ENCODE measurements at places on chromosomes 7 and 10.

DNA sequence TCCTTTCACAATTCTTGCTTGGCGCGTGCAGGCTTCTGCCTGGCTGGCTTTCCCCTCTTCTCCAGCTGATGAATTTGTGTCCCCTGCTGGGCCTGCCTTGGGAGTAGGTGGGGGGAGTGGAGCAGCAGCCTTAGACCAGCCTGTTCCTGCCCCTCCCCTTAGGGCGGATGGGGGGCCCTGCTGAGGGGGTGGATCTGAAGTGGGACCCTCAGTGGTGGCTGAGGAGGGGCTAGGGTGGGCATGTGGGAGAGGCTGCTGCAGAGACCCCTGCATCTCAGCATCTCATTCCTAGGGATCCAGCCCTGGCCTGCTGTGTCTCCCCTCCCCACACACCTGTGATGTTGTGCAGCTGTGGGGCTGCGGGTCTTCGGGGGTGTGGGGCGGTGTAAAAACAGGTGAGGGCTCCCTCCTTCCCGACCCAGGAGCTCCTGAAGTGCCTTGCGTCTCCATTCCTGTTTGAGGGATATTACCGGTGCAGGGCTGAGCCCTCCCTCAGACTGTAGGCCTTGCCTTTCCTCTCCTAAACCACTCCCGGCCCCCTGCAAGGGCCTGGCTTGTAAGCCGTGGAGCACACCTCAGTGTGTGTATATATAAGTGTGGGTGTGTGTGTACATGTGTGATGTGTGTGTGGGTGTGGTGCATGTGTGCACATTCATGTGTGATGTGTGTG lies 24.7 kb downstream of the ADCYAP1R1 start:
- H3K27me3 ChIP-seq, result peaks cover 37% of the 10 kb centered on the region
- no peak for DNase-seq
- H3K27ac ChIP-seq, result no peak overlapping the region
- H3K4me1 ChIP-seq, result no peaks in the 10 kb centered on the region
- no peak overlapping the region for H3K4me3 ChIP-seq

DNA sequence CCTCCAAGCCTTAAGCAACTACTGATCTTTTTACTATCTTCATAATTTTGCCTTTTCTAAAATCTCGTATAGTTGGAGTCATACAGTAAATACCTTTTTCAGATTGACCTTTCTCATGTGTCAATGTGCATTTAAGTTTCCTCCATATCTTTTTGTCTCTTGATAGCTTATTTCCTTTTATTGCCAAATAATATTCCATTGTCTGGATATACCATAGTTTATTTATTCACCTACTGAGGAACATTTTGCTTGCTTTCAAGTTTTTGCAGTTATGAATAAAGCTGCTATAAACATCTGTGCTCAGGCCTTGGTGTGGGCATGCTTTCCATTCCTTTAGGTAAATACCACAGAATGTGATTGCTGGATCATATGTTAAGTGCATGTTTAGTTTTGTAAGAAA lies 161.2 kb upstream of the GNAI1 start:
- no peak for DNase-seq
- H3K27me3 ChIP-seq, result no peaks in the 10 kb centered on the region
- H3K4me1 ChIP-seq, result no peaks in the 10 kb centered on the region
- H3K4me3 ChIP-seq, result no peak overlapping the region
- no peaks in the 10 kb centered on the region for H3K36me3 ChIP-seq
- H3K27ac ChIP-seq, result no peak overlapping the region

- no peak overlapping the region for H3K4me3 ChIP-seq
- peaks cover under 1% of the 10 kb centered on the region for H3K27me3 ChIP-seq
- DNase-seq, result no peak
- no peak overlapping the region for H3K27ac ChIP-seq
- no peaks in the 10 kb centered on the region for H3K4me1 ChIP-seq
These were observed 36.3 kb upstream of the NOBOX start for GRCh38 chr7:144439717-144440205.

DNA sequence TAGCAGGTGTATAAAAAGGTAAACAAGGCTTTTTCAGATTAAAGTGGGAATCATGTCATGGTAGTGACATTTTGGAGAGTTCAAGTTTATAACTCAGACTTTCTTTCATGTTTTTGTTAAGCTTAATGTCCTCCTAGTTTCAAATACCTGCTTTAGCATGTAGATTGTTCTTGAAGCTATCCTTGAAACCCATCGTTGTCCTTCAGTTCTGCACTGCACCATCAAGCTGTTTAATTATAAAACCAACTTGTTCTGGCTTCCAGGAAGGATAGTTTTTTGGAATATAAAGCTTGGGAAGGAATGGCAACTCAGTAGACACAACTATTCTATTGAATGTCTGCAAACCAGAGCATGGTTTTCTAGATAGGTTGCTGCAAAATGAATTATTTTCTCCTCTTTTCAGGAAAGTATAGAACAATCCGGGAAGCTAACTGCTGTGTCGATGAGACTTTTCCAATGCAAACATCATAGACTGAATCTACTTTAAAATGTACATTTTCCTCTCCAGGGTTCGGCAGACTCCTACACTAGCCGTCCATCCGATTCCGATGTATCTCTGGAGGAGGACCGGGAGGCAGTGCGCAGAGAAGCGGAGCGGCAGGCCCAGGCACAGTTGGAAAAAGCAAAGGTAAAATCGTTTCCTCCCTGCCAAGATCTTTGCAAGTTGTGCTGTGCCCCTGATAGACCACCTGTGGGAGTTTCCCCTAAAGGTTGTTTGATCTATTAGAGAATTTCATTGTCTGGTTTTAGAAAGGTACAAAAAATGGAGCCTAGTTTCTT lies 249.8 kb downstream of the NSUN6 start:
- peaks cover 31% of the 10 kb centered on the region for H3K27me3 ChIP-seq
- no peaks in the 10 kb centered on the region for H3K36me3 ChIP-seq
- no peak overlapping the region for H3K27ac ChIP-seq
- DNase-seq, result no peak

DNA sequence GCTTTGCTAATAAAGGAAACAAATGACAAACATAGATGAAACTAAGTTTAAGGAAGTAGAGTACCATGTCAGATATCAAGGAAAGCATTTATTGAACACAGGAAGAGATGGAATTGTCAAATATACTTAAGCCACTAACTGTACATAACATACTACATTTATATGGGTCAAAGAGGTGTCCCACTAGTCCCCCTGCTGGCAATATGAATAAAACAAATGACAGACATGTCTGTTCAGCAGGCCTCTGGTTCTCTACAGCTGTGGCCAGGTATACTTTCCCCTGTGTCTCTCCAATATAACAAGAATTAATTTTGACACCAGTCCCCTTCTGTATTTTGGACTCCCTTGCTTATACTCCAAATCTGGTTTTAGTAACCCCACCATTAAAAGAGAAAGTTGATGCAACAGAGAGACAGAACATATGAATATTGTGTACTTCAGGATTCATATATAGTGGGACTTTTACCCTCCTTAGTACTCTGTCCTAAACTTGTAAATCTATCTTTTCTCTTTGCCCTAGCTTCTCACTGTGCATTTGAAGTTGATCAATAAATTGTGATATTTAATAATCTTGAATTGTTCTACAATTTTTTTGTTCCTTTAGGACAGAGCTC lies 42.9 kb downstream of the CD36 start:
- no peaks in the 10 kb centered on the region for H3K4me1 ChIP-seq
- H3K4me3 ChIP-seq, result no peak overlapping the region
- no peak for DNase-seq
- no peak overlapping the region for H3K27ac ChIP-seq

DNA sequence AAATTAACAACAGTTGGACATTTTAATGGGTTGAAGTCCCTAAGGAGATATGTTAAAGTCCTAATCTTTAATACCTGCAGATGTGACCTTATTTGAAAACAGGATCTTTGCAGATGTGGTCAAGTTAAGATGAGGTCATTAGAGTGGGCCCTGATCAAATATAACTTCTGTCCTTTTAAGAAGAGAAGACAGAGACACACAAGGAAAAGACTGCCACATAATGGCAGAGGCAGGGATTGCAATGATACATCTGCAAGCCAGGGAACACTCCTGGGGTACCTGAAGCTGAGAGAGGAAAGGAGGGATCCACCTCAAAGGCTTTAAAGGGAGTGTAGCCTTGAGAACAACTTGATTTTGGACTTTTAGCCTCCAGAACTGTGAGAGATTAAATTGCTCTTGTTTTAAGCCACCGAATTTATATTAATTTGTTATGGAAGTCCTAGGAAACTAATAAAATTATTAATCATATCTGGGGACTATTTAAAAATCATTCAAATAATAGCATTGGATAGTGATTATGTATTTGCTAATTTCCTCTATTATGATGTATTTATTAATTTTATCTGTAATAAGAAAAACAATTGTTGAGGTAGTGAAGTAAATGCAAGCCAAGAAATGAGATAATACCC lies 700.0 kb upstream of the PCDH15 start:
- DNase-seq, result no peak
- no peak overlapping the region for H3K4me3 ChIP-seq
- H3K4me1 ChIP-seq, result no peaks in the 10 kb centered on the region
- H3K27ac ChIP-seq, result no peak overlapping the region
- no peaks in the 10 kb centered on the region for H3K36me3 ChIP-seq

Measured in T-helper 17 cell (primary cell).